ENCODE measurements at places on chromosomes 16 and 17. TPM values are rescaled to one million over a fixed set of nuclear protein-coding genes. Genes with fewer than 3 reads are reported as not detected.

- no peaks in the 10 kb centered on the region for H3K27me3 ChIP-seq
- peaks cover 15% of the 10 kb centered on the region for H3K36me3 ChIP-seq
- H3K4me3 ChIP-seq = peak overlapping the region; percentile 90
- peaks cover 13% of the 10 kb centered on the region for H3K4me1 ChIP-seq
These were observed 1.0 kb downstream of the TACO1 start for GRCh38 chr17:63601439-63602371.

GRCh38 chr16:56885446-56886162 is 20.6 kb downstream of the SLC12A3 start:
- no peak overlapping the region for H3K4me3 ChIP-seq
- H3K27ac ChIP-seq = no peak overlapping the region
- H3K27me3 ChIP-seq = no peaks in the 10 kb centered on the region
- no peaks in the 10 kb centered on the region for H3K4me1 ChIP-seq
- no peak for DNase-seq
- H3K36me3 ChIP-seq = no peaks in the 10 kb centered on the region

GRCh38 chr16:3578610-3579551 is 1.7 kb upstream of the NLRC3 start:
- peaks cover 4% of the 10 kb centered on the region for H3K36me3 ChIP-seq
- peaks cover 11% of the 10 kb centered on the region for H3K4me1 ChIP-seq
- H3K27me3 ChIP-seq = no peaks in the 10 kb centered on the region
- no peak for DNase-seq

DNA sequence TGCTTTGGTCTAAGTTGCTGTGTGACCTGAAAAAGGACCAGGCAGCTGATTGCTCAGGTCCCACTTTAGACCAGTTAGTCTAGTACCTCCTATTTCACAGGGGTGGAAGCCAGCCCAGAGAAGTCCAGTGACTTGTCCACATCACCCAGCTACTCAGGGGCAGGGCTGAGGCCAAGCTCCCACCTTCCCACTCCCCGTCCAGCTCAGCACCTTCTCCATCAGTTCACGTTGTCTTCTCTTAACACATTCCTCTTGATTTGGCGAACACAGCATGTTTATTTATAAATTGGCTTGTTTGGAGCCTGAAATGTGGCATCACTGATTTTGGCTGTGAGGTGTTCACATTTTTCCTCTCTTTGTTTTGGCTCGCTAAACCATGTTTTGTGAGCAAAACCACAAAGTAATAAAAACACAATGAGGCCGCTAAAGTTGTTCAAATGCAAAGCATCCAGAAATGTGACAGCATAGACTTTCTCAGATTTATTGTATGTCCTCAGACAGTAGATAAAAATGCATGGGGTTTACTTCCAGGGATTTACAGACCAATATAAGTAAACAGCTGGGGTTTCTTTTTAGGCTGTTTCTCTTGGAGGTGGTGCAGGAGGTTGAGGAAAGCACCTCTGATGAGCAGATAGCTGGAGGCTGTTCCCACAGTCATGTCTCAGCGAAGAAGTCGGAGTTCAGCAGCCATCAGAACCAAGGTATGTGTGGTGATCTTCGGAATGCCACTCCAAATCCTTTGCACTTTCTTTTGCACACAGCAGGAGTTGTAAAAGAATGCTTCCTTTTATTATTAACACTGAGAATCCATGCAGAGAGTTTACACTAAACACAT is 88.4 kb downstream of the PLXDC1 start:
- H3K27me3 ChIP-seq = no peaks in the 10 kb centered on the region
- H3K36me3 ChIP-seq = no peaks in the 10 kb centered on the region
- peaks cover 8% of the 10 kb centered on the region for H3K4me1 ChIP-seq
- no peak overlapping the region for H3K4me3 ChIP-seq

- H3K36me3 ChIP-seq = no peaks in the 10 kb centered on the region
- no peak overlapping the region for H3K27ac ChIP-seq
These were observed 18.7 kb upstream of the MEIOB start for GRCh38 chr16:1890708-1891050.

DNA sequence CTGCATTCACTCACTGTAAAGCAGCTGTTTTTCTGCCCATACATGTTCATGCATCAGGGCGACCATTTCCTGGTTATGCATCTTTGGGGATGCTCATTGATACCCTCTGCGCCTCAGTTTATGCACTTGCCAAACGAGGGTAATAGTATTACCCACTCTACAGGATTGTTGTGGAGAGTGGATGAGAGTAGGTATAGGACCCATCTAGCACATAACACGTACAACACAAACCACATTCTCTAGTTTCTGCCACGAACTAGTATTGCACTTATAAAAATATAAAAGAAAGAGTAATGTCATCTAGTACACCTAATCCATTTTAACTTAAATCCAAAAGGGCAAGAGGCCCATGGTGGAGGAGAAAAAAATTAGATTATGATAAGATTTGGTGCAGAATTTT is 231.7 kb downstream of the SLC39A11 start:
- H3K4me1 ChIP-seq = no peaks in the 10 kb centered on the region
- peaks cover 3% of the 10 kb centered on the region for H3K36me3 ChIP-seq
- no peak for DNase-seq

- H3K4me3 ChIP-seq = no peak overlapping the region
- DNase-seq = no peak
- no peaks in the 10 kb centered on the region for H3K4me1 ChIP-seq
These were observed 12.0 kb downstream of the ACSF3 start for GRCh38 chr16:89105599-89106151.

DNA sequence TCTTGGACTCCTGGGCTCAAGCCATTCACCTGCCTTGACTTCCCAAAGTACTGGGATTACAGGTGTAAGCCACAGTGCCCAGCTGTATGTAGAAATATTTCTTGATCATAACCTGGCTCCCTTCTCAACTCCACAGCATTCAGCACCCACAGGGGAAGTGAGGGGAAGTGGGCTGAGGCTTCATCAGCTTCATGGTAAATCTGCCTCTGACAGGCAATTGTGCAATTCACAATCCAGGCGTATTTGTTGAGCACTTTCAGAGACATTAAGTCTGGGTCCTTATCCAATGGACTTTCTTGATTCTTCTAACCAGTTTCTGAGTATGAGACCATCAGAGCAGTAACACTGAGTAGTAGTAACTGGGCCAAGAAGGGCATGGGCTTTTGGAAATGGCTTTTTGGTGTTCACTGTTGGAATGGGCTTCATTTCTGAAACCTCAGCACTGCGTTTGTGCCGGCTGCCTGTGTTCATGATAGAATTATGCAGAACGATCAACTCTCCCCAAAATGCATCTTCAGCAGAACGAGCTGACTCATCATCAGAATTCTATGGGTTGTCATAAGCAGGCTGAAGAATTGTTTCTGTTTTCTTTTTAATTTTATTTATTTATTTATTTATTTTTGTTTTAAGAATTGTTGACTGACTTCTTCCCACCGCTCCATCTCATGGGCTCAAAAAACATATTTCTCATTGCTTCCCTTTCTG is 28.9 kb downstream of the FAM20A start:
- H3K27me3 ChIP-seq = no peaks in the 10 kb centered on the region
- no peak overlapping the region for H3K4me3 ChIP-seq

- H3K27ac ChIP-seq = no peak overlapping the region
- peaks cover 11% of the 10 kb centered on the region for H3K4me1 ChIP-seq
- no peak overlapping the region for H3K4me3 ChIP-seq
- H3K36me3 ChIP-seq = peaks cover 9% of the 10 kb centered on the region
These were observed 9.5 kb downstream of the CDK3 start for GRCh38 chr17:76009969-76010661.

DNA sequence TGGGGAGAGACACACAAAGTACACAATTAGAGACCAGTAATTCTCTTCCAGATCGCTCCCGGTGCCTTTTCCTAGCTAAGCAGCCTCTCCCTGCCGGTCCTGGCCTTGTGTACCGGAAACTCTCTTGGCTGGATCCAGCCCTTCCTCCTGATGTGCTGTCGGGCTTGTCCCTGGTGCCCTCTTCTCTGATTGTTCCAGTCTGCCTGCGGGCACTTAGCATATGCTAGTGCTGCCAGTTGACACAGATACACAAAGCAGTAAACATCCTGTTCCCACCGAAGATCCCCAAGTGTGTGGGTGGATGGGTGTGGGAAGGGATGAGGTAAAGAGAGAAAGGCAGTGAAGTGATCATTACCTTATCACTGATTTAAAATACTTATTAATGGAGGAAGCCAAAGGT is 9.7 kb downstream of the HS3ST3B1 start:
- peaks cover 5% of the 10 kb centered on the region for H3K36me3 ChIP-seq
- H3K4me3 ChIP-seq = peak overlapping the region; percentile 88
- no peak for DNase-seq
- H3K4me1 ChIP-seq = peaks cover 30% of the 10 kb centered on the region

- peaks cover 3% of the 10 kb centered on the region for H3K27me3 ChIP-seq
- no peaks in the 10 kb centered on the region for H3K36me3 ChIP-seq
- no peak overlapping the region for H3K4me3 ChIP-seq
- no peak for DNase-seq
- peak overlapping the region; percentile 71 for H3K27ac ChIP-seq
These were observed 21.7 kb upstream of the UBTF start for GRCh38 chr17:44241106-44241624.

DNA sequence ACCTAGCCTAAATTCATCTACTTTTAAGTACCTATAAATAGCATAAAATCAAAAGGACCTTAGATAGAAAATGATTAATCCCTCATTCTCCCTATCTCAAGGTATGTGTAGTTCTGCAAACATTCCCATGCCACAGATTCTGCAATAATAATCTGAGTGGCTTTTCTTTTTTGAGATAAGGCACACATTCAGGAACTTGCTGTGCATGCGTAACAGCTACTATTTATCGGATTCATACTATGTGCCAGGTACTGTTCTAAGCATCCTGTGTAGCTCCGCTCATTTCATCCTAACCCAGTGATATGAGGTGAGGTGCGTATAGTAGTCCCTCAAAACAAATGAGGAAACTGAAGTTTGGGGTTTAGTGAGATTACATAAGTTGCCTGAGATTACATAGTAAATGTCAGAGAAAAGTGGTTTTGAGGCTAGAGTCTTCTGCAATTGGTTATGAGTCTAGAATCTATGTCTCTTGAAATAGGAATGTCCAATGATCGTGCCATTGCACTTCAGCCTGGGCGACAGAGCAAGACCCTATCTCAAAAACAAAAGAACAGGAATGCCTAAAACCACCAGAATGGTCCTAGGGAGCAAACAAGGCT is 2.0 kb upstream of the ZNF263 start:
- H3K27ac ChIP-seq = peak overlapping the region; percentile 100
- H3K4me3 ChIP-seq = peak overlapping the region; percentile 98

GRCh38 chr17:78580277-78580804 is 3.1 kb upstream of the DNAH17 start:
- no peaks in the 10 kb centered on the region for H3K27me3 ChIP-seq
- no peaks in the 10 kb centered on the region for H3K4me1 ChIP-seq
- DNase-seq = no peak
- H3K4me3 ChIP-seq = no peak overlapping the region
- H3K36me3 ChIP-seq = no peaks in the 10 kb centered on the region
- H3K27ac ChIP-seq = no peak overlapping the region

DNA sequence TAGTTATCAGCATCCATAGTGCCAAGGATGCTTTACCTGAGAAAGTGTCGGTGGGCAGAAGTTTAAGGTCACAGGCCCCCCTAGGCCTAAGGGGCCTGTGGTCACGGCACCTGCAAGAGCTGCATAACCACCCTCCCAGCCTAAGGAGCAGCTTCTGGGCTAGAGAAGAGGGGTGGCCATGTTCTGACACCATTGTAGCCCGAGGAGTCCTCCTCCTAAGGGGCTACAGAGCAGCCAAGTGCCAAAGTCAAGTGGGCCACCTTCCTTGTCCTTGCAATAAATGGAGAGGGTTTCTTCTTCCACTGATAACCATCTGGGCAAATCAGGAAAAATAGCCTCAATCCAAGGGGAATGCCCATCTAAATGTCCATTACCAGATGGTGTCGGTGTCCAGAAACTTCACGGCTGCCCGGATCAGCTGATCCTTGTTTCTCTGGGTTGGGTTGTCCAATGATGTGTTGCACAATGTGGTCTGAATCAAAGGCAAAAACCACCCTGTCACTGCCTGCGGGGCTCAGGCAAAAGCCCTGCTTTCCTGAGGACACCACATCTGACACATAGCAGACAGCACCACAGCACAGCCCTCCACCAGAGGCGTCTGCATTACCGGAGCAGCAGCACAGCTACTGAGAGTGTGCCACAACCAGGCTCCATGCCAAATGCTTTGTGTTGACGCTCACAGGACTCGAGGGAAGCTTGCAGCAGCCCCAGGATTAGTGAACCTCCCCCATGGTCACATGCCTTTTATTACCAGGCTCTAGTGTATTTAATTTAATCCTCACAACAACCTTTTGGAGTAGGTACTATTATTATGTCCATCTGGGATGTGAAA is 12.8 kb downstream of the ATPAF2 start:
- no peak overlapping the region for H3K27ac ChIP-seq
- H3K36me3 ChIP-seq = peaks cover 5% of the 10 kb centered on the region
- peaks cover 17% of the 10 kb centered on the region for H3K4me1 ChIP-seq
- H3K27me3 ChIP-seq = no peaks in the 10 kb centered on the region
- no peak for DNase-seq
- H3K4me3 ChIP-seq = no peak overlapping the region

The AGRP gene
- not detected for total RNA-seq

The RPL13 gene
- total RNA-seq = 2,192 TPM

The ZNF469 gene
- 27.9 TPM for total RNA-seq

The NPIPA2 gene
- 11.5 TPM for total RNA-seq

The SKAP1 gene
- 3.4 TPM for total RNA-seq

The ADGRG3 gene
- not detected for total RNA-seq

The MYL11 gene
- 1.4 TPM for total RNA-seq

The LCAT gene
- total RNA-seq = 73.8 TPM

The MAPK8IP3 gene
- total RNA-seq = 162 TPM

The CARD14 gene
- 5.4 TPM for total RNA-seq

The RHBDF2 gene
- total RNA-seq = 21.5 TPM

The MED1 gene
- 47.3 TPM for total RNA-seq

The ENPP7 gene
- not detected for total RNA-seq

The MYOCD gene
- 13.0 TPM for total RNA-seq
